ENCODE measurements at places on chromosomes 1 and 21. TPM values are rescaled to one million over a fixed set of nuclear protein-coding genes. Genes with fewer than 3 reads are reported as not detected.
A peak's percentile ranks its signal among the peaks of the same experiment; 100 is the strongest.

Gene CCDC17
- 5.7 TPM for total RNA-seq

Gene BATF3
- 7.5 TPM for total RNA-seq

Gene MIXL1
- total RNA-seq = not detected

Gene LGR6
- 2.6 TPM for total RNA-seq

Gene LIN28A
- not detected for total RNA-seq

Gene CLIC6
- total RNA-seq = 34.1 TPM

Gene NTNG1
- 5.7 TPM for total RNA-seq

Gene S100A7A
- not detected for total RNA-seq

Gene VTCN1
- 0.16 TPM for total RNA-seq

DNA sequence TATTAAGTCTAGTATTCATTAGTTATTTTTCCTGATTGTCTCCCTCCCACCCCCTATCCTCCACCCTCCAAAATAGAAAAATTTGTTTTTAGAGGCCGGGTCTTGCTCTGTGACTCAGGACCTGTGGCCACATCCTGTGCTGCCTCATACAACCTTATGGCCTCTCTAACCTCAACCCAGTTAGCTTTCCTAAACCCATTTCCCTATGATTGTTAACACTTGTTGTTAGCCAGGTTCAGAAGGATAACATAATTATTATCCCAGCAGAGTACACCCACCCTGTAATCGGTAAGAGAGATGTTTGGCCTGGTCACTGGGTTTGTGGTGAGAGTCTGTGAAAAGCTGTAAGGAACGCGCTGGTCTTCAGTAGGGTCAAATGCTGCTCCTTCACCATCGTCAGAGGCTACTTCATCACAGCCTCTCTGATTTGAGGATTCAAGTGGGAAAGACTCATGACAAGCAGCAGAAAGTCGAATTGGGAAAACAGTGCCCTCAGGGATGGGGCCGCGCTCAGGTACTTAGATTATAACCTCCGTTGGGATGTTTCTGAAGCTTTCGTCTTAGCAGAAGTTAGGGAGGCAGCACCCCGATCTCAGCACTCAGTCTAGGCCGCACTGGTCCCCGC lies 35.9 kb upstream of the HMGN1 start:
- H3K4me3 ChIP-seq = no peak overlapping the region
- H3K4me1 ChIP-seq = no peaks in the 10 kb centered on the region
- H3K27ac ChIP-seq = peak overlapping the region; percentile 80

DNA sequence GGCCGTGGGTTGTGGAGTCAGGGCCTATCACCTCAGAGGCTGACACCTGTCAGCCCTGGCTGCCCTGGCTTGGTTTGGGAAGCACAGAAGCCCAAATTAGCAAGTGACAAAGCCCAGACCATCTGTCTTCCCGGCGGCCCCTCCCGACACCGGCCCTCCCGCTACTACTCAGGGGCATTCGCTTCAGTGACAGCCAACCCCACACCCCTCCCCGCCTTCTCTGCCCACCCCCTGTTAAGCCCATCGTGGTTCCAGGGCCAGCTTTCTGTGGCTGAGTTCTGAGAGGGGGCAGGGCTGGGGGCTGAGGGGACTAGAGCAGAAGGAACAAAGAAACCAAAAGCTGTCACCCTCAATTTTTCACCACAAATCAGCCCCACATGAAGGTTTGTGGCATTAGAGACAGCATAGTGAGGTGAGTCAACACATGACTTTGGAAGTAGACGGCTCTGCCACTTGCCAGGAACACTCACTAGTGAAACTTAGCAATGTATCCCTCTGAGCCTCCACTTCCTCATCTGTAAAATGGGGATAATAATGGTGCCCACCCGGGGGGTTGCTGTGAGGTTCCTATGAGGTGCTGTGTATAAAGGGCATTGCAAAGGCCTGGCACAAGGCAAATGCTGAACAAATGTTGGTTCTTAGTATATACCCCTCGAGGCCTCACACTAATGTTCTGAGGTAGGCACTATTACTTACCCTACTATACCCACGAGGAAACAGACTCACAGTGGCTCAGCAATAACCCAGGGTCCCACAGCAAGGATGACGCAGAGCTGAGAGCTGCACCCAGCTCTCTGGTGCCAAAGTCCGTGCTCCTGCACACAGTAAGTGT lies 5.2 kb upstream of the TNNI1 start:
- H3K36me3 ChIP-seq = no peaks in the 10 kb centered on the region
- H3K4me3 ChIP-seq = no peak overlapping the region
- DNase-seq = no peak
- no peaks in the 10 kb centered on the region for H3K4me1 ChIP-seq
- no peak overlapping the region for H3K27ac ChIP-seq

DNA sequence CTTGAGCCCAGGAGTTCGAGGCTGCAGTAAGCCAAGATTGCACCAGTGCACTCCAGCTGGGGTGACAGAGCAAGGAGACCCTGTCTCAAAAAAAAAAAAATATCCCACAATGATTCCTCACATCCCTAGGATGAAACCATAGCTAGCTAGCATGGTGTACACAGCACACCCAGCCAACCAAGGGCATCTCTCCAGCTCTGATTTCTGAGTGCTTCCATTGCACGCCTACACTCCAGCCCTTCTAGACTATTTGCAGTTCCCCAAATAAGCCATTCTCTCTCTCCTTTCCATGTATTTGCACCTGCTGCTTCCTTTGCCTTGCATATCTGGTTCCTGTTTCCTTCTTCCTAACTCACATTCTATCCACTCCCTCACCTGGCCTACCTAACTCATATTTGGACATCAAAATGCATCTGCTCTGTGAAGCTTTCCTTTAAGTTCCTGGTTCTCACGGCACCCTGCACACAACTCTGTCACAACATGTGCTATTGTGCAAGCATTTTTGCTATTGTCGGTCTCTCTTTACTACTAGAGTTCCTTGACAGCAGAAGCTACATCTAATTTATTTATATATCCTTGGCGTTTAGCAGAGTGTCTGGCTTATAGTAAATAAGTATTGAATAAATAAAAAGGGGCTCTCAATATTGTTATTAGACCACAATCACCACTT lies 2.4 kb upstream of the ELAPOR1 start:
- H3K4me3 ChIP-seq = no peak overlapping the region
- H3K36me3 ChIP-seq = no peaks in the 10 kb centered on the region
- H3K27me3 ChIP-seq = no peaks in the 10 kb centered on the region
- DNase-seq = no peak
- H3K4me1 ChIP-seq = peaks cover 6% of the 10 kb centered on the region

- no peaks in the 10 kb centered on the region for H3K36me3 ChIP-seq
- H3K27me3 ChIP-seq = no peaks in the 10 kb centered on the region
- H3K4me3 ChIP-seq = peak overlapping the region; percentile 92
- peak overlapping the region; percentile 80 for H3K27ac ChIP-seq
Observed at GRCh38 chr1:43708002-43708410, 670 bp downstream of the ST3GAL3 start.

- DNase-seq = no peak
- peak overlapping the region; percentile 90 for H3K27ac ChIP-seq
- H3K36me3 ChIP-seq = no peaks in the 10 kb centered on the region
- H3K4me1 ChIP-seq = peaks cover 8% of the 10 kb centered on the region
- H3K4me3 ChIP-seq = no peak overlapping the region
Observed at GRCh38 chr1:230823931-230824381, 44.4 kb downstream of the C1orf198 start.

- H3K4me3 ChIP-seq = no peak overlapping the region
- DNase-seq = no peak
- no peaks in the 10 kb centered on the region for H3K36me3 ChIP-seq
- no peaks in the 10 kb centered on the region for H3K27me3 ChIP-seq
- H3K27ac ChIP-seq = no peak overlapping the region
- no peaks in the 10 kb centered on the region for H3K4me1 ChIP-seq
Observed at GRCh38 chr1:152169366-152170025, 10.5 kb upstream of the RPTN start.

GRCh38 chr1:203069030-203069747 lies 16.6 kb downstream of the MYOG start:
- DNase-seq = no peak
- no peaks in the 10 kb centered on the region for H3K4me1 ChIP-seq
- no peak overlapping the region for H3K4me3 ChIP-seq
- H3K27ac ChIP-seq = no peak overlapping the region
- H3K36me3 ChIP-seq = no peaks in the 10 kb centered on the region
- H3K27me3 ChIP-seq = no peaks in the 10 kb centered on the region

- H3K27me3 ChIP-seq = no peaks in the 10 kb centered on the region
- no peaks in the 10 kb centered on the region for H3K36me3 ChIP-seq
- no peak for DNase-seq
- no peaks in the 10 kb centered on the region for H3K4me1 ChIP-seq
- H3K4me3 ChIP-seq = no peak overlapping the region
Observed at GRCh38 chr21:44987301-44987885, 47.6 kb downstream of the SLX9 start.

GRCh38 chr1:70083519-70083918 lies 121.9 kb downstream of the LRRC40 start:
- no peak overlapping the region for H3K4me3 ChIP-seq
- no peak for DNase-seq
- no peak overlapping the region for H3K27ac ChIP-seq

GRCh38 chr1:90048043-90048442 lies 53.1 kb downstream of the ZNF326 start:
- no peaks in the 10 kb centered on the region for H3K36me3 ChIP-seq
- H3K4me3 ChIP-seq = no peak overlapping the region
- no peak overlapping the region for H3K27ac ChIP-seq
- DNase-seq = no peak
- no peaks in the 10 kb centered on the region for H3K27me3 ChIP-seq

DNA sequence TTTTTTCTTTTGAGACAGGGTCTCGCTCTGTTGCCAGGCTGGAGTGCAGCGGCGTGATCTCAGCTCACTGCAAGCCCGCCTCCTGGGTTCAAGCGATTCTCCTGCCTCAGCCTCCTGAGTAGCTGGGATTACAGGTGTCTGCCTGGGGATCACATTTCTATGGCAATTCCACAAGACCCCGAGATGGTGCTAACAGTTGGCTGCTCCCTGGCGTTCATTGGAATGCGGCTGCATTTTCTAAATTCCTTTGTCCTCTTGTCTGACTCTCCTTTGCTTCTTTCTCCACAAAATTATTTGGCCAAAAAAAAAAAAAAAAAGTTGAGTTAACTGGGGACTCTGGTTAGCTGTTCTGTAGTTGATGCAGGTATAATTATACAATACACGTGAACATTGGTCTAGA lies 176.4 kb downstream of the ETS2 start:
- no peak for DNase-seq
- H3K4me1 ChIP-seq = peaks cover 5% of the 10 kb centered on the region
- no peak overlapping the region for H3K27ac ChIP-seq

- H3K36me3 ChIP-seq = no peaks in the 10 kb centered on the region
- no peak overlapping the region for H3K4me3 ChIP-seq
- no peak overlapping the region for H3K27ac ChIP-seq
Observed at GRCh38 chr1:203682473-203683383, 56.1 kb downstream of the ATP2B4 start.

DNA sequence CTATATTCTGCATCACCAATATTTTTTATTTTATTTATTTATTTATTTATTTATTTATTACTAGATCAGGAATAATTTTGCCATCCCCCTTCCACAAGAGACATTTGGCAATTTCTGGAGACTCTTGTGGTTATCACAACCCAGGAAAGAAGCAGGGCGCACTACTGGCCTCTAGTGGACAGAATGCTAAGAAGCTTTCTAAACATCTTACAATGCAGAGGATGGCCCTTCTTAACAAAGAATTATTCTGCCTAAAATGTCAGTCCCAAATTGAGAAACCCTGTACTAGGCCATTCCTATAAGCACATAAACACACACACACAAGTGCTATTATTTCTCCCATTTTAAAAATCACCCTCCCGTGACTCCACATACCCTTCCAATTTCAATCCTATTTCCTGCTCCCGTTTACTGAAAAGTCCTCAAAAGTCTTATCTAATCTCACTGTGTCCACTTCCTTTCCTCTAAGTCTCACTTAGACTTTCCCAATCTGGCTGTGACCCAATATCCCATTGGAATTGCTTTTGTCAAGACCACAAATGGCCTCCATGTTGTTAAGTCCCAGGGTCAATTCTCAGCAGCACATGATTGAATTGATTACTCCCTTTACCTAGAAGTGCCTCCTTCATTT lies 43.7 kb upstream of the RNF11 start:
- no peak overlapping the region for H3K4me3 ChIP-seq
- no peaks in the 10 kb centered on the region for H3K4me1 ChIP-seq
- no peak overlapping the region for H3K27ac ChIP-seq
- no peaks in the 10 kb centered on the region for H3K27me3 ChIP-seq
- no peaks in the 10 kb centered on the region for H3K36me3 ChIP-seq
- DNase-seq = peak; percentile 58

GRCh38 chr1:5490635-5491034 lies 501.6 kb downstream of the NPHP4 start:
- H3K27ac ChIP-seq = peak overlapping the region; percentile 21
- peaks cover 11% of the 10 kb centered on the region for H3K27me3 ChIP-seq
- DNase-seq = no peak
- H3K4me3 ChIP-seq = no peak overlapping the region

DNA sequence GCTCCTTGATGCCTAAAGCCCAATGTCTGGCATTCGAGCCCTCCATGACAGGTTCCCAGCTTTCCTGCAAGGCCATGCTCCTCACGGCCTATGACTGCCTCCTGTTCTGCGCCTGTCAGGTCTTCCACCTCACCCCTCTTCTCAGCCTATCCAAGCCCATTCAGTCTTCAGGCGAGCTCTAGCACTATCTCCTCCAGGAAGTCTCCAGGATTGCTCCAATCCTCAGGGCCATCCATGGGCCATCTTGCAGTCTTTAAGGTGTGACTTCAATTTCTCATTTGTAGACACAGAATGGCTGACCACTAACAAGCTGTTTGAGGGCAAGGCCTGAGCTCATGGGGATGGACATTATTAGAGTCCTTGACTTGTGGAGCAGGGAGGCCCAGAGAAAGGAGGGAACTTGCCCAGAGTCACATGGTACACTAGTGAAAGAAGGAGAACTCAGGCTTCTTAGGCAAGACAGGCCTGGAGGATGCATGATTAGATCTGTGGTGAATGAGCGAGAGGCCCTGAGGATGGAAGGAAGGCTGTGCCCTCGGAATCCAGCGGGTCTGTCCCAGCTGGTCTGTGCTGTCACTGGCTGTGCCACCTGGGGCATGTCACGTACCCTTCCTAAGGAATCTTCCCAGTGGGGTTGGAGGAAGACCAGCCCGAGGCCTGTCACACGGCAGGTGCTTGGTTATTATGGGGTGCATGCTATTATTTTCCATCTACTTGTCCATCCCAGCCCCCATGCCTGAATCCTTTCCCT lies 1.2 kb upstream of the ACOT11 start:
- H3K27ac ChIP-seq = peak overlapping the region; percentile 25
- H3K4me3 ChIP-seq = no peak overlapping the region
- H3K36me3 ChIP-seq = no peaks in the 10 kb centered on the region
- no peaks in the 10 kb centered on the region for H3K4me1 ChIP-seq
- DNase-seq = no peak
- H3K27me3 ChIP-seq = no peaks in the 10 kb centered on the region

DNA sequence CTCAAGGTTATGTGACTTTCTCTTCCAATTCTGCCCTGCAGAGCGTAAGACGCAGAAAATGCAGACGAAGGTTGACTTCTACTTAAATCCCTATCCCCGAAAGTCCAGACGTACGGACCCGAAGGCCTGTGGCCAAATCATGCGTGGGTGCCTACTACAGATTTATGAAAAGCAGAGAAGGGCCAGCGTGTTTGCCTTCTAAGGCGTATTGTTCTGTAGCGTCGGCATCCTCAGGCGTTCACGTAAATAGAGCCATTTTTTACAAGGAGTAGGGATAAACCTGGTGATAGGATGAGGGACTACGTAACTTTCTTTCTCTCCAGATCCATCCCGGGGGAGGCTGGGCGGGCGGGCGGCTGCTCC lies 222 bp upstream of the GIPC2 start:
- H3K4me1 ChIP-seq = no peaks in the 10 kb centered on the region
- H3K27ac ChIP-seq = peak overlapping the region; percentile 71
- H3K4me3 ChIP-seq = peak overlapping the region; percentile 75
- H3K27me3 ChIP-seq = peaks cover 8% of the 10 kb centered on the region
- H3K36me3 ChIP-seq = no peaks in the 10 kb centered on the region

- H3K4me3 ChIP-seq = no peak overlapping the region
- DNase-seq = no peak
- H3K27me3 ChIP-seq = no peaks in the 10 kb centered on the region
- H3K27ac ChIP-seq = no peak overlapping the region
Observed at GRCh38 chr1:115133440-115133839, 44.1 kb upstream of the TSPAN2 start.

Data from breast epithelium (tissue), 4 donors.